ENCODE measurements at places on chromosomes 2 and 18.

GRCh38 chr18:23281626-23282436 lies 146.5 kb downstream of the CABLES1 start:
- DNase-seq: no peak

- DNase-seq: no peak
Observed at GRCh38 chr2:212891580-212891979, 259.8 kb downstream of the IKZF2 start.

DNA sequence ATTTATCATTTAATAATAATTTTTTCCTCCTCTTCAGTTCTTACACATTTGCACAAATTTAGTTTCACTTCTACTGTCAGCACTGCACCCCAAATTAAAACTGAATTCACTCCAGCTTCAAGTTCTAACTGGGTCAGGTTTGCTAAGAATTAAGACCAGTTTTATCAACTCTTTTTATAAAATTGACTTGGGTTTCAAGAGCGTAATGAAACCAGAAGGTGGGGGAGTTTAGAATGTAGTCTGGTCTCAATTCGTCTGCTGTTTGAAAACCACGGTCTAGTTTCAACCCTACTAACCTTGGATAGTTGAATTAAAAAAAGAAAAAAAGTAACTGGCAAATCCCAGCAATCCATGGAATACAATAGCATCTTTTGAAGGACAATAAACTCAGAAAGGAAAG lies 14.3 kb upstream of the CTLA4 start:
- no peak for DNase-seq

DNA sequence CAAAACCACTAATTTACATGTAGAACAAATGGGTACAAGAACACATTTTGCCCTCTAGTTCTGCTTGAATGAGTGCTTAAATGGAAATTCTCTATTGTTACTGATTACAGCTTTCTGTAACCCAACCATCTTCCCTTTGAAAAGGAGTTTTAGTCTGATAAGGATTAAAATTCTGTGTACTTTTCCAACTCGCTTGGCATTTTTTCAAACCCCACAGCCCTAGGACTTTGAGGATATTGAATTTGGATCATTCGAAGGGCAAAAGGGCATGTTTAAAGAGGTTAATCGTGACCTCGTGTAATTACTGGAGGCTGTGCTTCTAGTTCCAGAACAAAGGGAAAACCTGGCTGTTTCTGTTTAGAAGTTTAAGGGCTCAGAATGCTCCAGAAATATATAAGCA lies 432.3 kb downstream of the PID1 start:
- no peak for DNase-seq

DNA sequence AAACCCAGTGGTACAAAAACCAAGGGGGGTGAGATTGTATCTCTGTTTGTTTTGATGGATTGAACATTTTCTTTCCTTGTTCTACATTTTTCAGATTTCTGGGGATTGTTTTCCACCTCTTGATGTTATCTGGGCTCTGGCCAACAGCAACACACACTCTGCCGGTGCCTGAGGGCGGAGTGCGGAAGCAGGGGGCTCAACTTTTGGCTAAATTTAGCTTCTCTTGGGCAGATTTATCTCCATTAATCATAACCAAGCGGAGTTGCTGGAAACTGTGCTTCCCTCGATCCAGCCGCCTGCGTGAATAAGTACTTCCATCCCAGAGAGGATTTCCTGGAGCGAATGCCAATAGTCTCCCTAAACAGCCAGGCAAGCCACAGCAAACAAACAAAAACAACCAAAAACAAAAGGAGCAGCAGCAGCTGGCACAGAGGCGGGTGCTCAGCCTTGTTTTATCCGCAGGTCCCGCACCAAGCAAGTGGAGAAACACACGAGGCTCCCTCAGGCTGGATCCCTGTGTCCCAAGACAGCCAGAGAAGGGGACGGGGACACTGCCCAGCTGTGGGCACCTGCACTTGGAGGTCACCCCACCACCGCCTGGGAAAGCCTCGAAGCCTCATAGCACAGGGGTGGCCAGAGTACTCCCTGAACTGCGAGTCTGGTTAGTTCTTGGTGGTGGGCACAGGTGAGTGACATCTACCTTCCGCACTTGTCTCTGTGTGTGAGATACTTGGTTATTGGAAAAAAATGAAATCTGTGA lies 143.4 kb downstream of the NDUFA10 start:
- DNase-seq: no peak

GRCh38 chr2:109120166-109120565 lies 8.8 kb upstream of the SH3RF3 start:
- no peak for DNase-seq

- no peak for DNase-seq
Observed at GRCh38 chr18:79949697-79950487, 1.6 kb downstream of the SLC66A2 start.

GRCh38 chr18:57329856-57330255 lies 22.5 kb upstream of the ST8SIA3 start:
- DNase-seq: no peak

- no peak for DNase-seq
Observed at GRCh38 chr18:61637905-61638595, 254.8 kb downstream of the RNF152 start.

DNA sequence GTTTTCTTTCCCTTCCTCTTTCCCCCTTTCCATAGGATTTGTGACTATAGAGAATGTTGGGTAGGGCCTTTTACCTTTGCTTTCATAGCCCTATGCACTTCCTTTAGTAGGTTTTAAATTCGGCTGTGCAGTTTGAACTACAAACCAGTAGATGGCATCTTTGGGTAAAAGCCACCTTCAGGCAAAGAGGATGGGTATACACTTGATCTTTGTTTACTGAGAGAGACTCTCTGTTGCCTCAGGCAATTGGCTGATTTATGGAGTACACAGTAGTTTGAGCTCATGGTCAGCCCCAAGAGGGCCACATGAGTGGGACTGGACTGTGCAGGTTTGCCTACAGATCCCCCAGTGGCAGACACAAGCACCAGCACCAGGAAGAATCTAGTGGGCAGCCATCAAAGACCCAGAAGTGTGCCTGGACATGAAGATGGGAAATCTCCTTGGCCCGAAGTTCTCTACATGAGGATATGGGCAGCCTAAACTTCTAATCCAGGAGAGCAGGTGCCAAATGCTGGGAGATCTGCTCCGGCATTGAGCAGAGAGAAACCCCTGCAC lies 1304.3 kb upstream of the DDX18 start:
- no peak for DNase-seq

- no peak for DNase-seq
Observed at GRCh38 chr2:109260116-109260855, 131.3 kb downstream of the SH3RF3 start.

DNA sequence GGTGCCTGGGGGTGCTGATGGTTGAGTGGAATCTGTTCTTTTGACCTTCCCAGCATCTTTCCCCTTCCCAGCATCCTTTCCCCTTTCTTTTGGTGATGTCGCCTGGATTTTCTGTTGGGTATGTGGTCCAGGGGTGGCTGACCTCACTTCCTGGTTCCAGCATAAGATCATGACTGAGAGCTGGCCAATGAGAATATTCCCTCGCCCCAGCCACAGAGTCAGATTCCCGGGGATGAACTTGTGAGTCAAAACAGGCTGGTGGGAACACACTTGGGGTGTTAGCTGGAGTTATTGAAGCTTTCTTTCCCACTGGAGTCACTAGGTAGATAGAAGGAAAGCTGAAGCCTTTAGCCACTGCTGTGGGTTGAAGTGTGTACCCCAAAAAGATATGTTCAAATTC lies 28.0 kb upstream of the FOSL2 start:
- DNase-seq: no peak

- no peak for DNase-seq
Observed at GRCh38 chr2:134819334-134819733, 19.1 kb upstream of the ACMSD start.

DNA sequence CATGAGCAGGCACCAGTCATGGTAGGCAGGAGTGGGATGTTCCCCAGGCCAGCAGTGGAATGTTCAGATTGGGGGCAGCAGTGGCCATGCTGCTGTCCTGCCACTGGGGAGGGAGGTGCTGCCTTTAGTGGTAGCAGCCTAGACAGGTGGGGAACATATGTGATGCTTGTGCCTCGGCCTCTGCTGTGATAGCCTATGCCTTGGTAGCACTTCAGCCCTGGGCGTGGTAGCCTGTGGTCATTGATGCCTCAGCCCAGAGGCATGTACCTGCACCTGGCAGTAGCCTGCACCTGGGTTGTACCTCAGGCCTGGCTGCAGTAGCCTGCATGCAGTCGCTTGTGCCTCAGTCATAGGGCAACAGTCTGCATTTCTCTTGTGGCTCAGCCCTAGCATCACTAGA lies 7.1 kb downstream of the RFTN2 start:
- DNase-seq: no peak

- DNase-seq: no peak
Observed at GRCh38 chr2:14188446-14188845, 444.1 kb upstream of the LRATD1 start.

DNA sequence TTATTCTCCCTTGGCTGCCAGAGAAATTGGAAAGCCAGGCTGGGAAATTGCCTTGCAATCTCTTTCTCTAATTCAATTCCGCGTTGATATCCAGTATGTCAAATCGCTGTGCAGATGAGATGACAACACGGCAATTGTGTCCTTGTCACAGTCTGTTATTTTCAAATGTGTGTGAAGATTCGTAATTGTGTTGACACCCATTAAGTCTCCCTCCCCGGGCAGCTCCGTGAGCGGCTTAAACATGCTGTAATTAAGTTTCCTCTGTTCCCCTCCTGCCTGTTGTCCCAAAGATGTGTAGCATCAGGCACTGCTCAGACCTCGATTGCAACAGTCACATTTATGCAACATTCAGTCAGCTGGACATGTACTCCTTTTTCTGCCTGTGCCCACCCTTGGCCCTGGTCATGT lies 209.5 kb downstream of the LPIN1 start:
- DNase-seq: no peak

DNA sequence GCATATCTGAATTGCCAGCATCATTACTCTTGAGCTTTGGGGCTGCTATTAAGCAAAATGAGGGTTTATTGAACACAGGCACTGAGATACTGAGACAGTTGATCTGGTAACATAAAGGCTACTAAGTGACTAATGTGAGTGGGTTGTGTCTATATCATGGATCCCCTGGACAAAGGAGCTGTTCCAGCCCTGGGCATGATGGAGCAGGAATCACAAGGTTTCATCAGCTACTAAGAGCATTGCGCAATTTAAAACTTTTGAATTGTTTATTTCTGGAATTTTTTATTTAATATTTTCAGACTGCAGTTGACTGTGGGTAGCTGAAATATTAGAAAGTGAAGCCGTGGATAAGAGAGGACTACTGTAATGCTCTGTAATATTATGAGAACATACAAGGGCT lies 73.5 kb downstream of the MGAT5 start:
- DNase-seq: no peak

DNA sequence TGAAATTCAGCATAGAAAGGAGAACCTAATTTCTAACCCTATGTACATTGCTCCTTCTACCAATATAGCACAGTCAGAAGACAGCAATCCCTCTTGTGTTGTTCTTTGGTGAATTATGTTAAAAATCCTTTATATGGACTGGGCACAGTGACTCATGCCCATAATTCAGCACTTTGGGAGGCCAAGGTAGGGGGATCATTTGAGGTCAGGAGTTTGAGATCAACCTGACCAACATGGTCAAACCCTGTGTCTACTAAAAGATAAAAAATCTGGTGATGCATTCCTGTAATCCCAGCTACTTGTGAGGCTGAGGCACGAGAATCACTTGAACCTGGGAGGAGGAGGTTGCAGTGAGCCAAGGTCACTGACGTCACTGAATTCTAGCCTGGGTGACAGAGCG lies 195.6 kb downstream of the TMX3 start:
- no peak for DNase-seq

GRCh38 chr2:217614096-217614495 lies 388.7 kb downstream of the TNS1 start:
- no peak for DNase-seq

DNA sequence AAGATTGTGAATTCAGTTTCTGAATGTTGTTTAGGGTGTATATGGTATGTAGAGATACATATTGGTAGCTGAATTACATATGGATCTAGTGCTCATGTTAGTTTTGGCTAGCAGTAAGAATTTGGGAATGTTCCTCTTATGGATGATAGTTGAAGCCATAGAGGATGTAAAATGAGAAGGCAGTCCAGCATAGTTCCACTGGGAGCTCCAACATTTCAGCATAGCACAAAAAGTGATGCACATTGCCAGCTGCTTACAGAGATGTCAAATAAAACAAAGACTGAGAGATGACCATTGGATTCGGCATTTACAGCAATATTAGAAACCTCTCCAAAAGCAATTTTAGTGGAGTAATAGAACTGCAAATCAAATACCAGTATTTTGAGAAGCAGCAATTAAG lies 77.4 kb downstream of the EML4 start:
- no peak for DNase-seq

DNA sequence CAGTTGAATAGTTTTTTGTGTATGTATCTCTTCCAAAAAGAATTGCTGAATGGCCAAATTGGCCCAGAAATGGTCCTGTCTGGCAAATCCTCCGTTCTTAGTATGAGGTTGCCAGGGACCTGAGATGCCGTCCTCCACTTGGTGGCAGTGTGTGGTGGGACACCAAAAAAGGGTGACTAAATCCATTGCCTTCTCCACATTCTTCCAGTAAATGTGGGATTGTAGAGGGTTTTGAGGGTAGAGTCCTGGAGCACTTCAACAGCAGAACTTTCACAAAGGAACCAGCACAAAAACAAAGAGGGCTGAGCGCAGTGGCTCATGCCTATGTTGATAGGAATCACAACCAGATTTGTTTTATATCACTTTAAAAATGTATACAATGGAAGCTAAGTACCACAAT lies 199.9 kb downstream of the BCL2 start:
- DNase-seq: no peak

DNA sequence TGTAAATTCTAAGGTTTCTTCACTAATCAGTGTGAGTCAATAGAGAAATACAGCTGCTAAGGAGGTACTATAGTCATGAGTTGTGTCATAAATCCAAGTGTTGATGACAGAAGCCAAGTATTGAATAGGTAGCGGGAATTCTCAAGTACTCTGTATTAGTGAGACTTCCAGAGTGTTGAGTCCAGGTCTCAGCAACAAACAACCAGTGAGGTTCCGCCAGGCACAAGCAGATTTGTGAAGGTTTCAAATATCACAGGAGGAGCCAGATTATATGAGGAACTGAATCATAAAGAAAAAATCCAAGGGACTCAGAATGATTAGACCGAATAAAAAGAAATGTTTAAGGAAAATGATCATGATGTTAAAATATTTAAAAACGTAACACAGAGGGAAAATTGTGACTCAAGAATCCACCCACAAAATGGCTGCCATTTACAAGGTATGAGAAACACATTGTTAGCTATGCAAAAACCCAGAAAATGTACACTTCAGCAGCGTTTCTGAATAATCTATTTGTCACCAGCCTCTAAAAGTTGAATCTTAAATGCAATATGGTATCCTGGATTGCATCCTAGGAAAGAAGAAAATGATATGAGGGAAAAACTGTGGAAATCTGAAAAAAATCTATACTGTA lies 27.3 kb upstream of the EVA1A start:
- no peak for DNase-seq

DNA sequence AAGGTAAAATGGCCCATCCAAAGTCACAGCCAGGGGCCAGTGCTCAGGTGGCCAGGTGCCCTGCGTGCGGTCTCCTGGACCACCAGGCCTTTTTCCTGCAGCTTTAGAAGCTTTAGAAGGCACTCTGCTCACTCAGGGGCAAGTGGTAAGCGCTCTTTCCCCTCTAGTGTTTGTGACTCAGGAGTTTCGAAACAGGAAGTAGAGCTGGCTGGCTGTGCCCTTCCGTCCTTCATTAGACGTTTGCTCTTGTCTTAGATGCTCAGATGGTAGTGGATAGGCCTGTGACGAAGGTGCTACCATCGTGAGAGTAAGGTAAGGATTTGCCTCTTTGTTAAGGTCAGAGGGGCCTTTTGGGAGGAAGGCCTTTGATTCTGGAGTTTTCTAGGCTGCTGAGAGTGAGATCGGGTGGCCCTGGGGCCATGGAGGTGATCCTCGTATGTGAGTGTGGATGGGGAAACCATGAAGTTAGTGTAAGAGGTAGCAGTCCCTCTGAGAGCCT lies at the start of gene CASP8:
TSS of gene CASP8 (plus strand) at position 235 of the 499 bp plus-strand sequence. CDS start 5,951 bp downstream, outside the sequence.
- no peak for DNase-seq
